ENCODE measurements at places on chromosomes 2 and 18.

DNA sequence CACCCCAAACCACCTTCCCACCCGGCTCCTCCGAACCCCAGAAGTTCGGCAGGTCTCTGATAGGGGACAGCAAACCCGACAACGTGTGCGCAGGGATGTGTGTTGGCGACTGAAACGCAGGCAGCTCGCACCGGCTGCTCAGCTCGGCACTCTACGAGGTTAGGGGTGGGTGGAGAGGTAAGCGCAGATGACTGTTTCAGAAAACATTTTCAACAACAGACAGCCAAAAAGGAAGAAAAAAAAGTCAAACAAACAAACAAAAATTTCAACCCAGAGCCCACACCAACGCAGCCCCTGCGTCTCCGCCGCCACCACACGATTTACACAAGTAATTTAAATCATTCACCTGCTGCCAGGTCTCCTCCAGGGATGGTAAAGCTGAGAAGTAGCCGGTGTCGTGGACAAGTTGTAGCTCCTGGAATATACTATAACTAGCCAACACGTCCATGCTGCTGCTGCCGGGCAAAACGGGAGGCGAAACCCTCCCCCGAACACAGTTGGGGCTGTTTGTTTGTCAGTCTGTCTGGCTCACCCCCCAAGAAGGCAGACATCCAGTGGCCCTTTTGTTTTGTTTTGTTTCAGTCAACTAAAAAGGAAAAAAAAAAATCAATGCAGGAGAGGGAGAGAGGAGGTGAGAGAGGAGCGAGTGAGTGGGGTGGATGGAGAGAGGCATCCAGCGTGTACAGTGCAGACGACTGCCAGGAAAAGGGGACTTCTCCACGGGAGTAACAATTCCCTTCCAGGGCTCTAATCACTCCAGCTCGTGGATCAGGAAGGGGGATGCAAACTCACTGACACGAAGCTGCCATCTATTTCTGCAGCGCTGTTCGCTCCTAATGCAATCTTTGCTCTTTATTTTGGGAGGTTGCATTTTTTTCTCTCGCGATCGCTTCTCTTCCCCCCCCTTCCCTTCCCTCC, at the start of gene KLF7:
KLF7 (minus strand) TSS at position 828 of the 918 bp plus-strand sequence; CDS start at position 448, 380 bp downstream.
- ATAC-seq: peak; percentile 17

- ATAC-seq: no peak
Observed at GRCh38 chr18:28149810-28150420, 27.0 kb downstream of the CDH2 start.

DNA sequence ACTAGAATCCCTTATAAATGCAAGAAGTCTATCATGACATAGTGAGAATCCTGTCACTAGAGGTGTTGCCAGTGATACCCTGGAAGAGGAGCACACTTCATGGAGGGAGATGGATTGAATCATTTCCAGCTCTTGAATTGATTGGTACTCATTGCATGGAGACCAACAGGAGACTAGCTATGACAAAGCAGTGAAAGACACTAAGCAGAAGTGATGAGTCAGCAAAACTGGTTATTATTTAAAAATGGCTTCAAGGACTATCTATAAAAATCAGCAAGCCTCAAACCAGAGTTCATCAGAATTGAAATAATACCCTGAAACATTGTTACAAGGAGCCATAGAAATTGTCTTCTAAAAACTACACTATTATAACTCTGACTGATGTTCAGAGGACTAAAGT, 200.3 kb downstream of the PDE11A start:
- no peak for ATAC-seq

GRCh38 chr18:37540424-37541138, 25.0 kb downstream of the CELF4 start:
- ATAC-seq: no peak

GRCh38 chr2:42764096-42764495, at the start of gene OXER1:
Gene OXER1, minus strand, starts transcription at chr2:42764135. Its CDS starts 73 bp downstream, at chr2:42764062.
- ATAC-seq: no peak

DNA sequence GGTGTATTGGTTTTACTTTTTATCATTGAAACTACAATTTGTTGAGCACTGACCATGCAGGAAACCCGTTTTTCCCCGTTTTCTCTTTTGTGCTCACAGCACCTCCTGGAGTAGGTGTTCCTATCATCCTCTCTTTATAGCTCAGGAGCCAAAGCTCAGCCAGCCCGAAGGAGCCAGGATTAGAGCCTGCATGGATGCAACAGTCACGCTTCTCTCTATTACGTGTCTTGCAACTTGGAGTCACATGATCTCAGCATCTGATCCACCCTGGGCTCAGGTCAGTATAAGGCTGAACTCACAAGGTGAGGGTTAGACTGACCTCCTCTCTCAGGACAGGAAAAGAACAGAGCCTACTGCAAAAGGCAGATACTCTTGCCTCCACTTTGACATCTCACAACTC, 150.5 kb downstream of the MBP start:
- ATAC-seq: no peak

DNA sequence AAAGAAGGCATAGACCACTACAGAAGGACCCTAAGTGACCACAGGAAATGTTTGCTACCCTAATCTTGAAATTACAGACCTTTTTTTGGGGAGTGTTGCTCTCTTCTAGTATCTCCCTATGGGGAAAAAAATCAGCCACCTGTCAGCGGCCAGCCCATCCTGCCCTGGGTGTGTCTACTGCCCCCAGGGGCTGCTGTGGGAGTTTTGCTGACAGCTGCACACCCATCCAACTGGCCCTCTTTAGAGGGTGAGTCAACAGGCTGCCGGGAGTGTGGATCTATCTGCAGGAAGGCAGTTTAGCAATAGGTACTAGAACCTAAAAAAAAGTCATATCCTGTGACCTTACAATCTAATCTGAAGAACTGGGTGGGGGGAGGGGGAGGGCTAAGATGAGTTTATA, 796 bp upstream of the DYSF start:
- peak; percentile 61 for ATAC-seq

- no peak for ATAC-seq
Observed at GRCh38 chr2:199988151-199988550, 32.8 kb downstream of the MAIP1 start.

- ATAC-seq: no peak
Observed at GRCh38 chr2:132813422-132813821, 143.4 kb upstream of the LYPD1 start.

Data from activated CD4-positive, CD25-positive, alpha-beta regulatory T cell treated with anti-CD3 and anti-CD28 coated beads, Interleukin-2, amount 50 U/mL, for 24 hours (primary cell).